NCI-H1694 (cell line): ENCODE measurements at places on chromosomes 16 and 17.

- no peak for DNase-seq
These were observed 136.2 kb upstream of the SALL1 start for GRCh38 chr16:51287121-51287755.

DNA sequence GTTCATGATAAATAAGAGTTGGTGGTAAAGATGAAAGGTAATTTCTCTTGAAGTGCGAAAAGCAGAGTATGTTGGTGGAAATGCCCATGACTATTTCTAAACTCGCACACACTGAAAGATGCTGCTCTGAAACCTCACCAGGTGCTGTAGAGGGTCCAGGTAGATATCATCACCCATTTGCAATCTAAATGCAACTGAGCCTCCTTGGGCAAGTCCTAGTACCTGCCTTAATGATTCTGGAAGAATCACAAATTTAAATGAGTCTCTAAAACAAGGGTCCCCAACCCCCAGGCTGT lies 5.9 kb upstream of the MMD start:
- DNase-seq: no peak

DNA sequence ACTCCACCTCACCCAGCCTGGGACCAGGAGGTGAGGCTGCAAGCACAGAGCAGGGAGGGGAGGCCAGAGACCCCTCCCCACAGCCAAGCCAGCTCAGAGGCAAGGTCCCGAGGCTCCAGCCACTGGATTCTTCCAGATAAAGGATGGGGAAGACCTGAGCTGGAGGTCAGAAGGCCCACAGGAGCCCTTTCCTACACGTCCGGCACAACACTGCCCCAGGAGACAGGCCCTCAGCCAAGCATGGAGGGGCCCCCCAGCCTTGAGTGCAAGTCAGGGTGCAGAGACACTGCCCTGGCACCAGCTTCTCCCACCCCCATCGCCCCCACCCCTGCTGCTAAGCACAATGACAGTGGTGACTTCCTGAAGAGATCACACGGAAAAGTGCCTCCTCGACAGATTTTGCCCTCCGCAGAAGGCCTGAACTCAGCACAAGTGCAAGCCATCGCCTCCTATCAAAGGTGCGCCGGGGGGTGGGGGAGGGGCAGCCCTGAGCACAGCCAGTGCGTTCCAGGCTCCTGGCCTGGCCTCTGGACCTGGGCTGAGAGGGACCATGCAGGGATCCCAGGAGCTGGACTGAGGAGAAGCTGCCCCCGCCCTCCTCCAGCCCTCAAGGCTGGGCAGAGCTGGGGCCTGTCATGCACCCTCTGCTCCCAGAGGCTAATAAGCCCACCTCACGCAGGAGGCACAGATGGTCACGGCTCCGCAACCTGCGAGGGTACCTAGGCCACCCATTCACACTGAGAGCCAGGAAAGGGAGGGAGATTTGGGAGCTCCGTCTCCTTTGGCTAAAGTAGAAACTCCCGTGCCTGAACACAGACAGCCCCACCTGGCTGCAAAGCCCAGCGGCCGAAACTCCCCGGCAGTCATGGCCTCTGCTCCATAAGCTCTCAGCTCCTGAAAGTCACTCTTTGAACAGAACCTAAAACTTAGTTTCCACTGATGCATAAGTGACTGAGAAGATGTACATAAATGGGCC lies 2.7 kb downstream of the MAFG start:
- no peak for DNase-seq

GRCh38 chr17:47789611-47790561 lies 31.7 kb downstream of the OSBPL7 start:
- peak; percentile 14 for DNase-seq

DNA sequence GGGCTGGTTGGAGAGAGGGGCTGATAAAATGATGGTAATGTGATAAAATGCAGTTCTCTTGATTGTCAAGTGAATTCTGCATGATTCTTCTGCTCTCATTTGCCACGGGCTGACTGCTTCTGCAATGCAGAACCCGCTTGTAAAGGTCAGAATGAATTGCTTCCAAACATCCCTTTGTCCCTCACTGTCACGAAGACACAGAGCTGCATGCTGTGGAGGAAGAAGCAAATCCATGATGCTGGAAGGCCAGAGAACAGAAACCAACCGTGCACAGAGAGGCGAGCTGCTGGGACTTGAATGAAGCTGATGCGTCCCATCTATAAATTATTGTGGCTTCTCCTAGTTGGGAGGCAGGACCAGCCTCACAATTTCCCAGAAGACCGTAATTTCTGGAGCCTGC lies 171.6 kb downstream of the PRKCB start:
- no peak for DNase-seq

- no peak for DNase-seq
These were observed 5.2 kb downstream of the EPOP start for GRCh38 chr17:38669520-38669919.

GRCh38 chr16:51845586-51846305 lies 694.7 kb upstream of the SALL1 start:
- DNase-seq: no peak
